Mesenteric fat pad (tissue), 1 donor: ENCODE measurements at places on chromosomes 6 and 20. TPM values are rescaled to one million over a fixed set of nuclear protein-coding genes. Genes with fewer than 3 reads are reported as not detected.

Gene SNPH
- total RNA-seq = 4.9 TPM

Gene KCNS1
- not detected for total RNA-seq

Gene PIM1
- 213 TPM for total RNA-seq

Gene MLIP
- total RNA-seq = 0.29 TPM

DNA sequence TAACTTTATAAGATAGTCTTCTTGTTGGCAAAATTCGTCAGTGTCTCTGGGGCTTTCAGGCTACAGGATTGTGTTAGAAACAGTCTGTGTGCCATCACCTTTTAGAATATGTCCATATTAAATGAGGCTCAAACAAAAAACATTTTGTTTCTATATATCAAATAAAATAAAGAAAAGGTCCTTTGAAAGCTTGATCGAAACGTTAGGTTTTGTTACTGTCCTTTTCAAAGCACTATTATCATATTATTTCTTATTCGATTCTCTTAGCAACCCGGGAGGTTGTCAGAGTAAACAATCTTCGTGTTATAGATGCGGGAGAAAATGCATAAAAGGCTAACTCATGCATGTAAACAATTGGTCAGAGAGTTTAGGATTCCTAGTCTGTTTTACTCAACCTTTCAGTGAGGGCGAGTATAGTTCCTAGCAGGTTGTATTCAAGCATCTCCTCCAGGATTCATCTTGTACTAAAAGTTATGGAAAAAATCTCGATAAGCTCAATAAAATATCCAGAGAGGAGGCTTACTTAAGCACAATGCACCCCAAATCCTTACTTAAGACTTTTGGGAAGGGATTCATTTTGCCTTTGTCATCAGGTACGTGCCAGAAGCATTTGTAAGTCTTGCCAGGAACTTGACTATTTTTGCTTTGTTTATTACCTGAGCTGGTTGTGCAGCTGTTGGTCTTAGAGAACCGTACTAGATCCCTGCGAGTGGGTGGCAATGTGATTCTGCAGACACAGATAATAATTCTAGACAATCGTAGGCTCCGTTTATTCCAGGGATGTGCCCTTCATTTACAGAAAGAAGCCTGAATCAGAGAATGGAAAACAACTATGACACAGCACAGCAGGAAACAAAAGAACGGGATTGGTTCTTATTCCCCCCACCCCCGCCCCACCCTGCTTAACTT is 159.6 kb upstream of the ZNF217 start:
- DNase-seq = no peak

- no peak for DNase-seq
These were observed 1.9 kb downstream of the SLC32A1 start for GRCh38 chr20:38725931-38726803.

GRCh38 chr6:26234421-26235301 is 130.3 kb upstream of the BTN3A2 start:
- no peak for DNase-seq

- no peak for DNase-seq
These were observed 378.3 kb downstream of the CDH4 start for GRCh38 chr20:61630391-61630650.

- no peak for DNase-seq
These were observed 14.5 kb downstream of the TMX4 start for GRCh38 chr20:8005033-8005432.

GRCh38 chr6:33856655-33857054 is 52.9 kb upstream of the MLN start:
- DNase-seq = no peak

GRCh38 chr6:154266560-154267099 is 90.0 kb downstream of the IPCEF1 start:
- no peak for DNase-seq

DNA sequence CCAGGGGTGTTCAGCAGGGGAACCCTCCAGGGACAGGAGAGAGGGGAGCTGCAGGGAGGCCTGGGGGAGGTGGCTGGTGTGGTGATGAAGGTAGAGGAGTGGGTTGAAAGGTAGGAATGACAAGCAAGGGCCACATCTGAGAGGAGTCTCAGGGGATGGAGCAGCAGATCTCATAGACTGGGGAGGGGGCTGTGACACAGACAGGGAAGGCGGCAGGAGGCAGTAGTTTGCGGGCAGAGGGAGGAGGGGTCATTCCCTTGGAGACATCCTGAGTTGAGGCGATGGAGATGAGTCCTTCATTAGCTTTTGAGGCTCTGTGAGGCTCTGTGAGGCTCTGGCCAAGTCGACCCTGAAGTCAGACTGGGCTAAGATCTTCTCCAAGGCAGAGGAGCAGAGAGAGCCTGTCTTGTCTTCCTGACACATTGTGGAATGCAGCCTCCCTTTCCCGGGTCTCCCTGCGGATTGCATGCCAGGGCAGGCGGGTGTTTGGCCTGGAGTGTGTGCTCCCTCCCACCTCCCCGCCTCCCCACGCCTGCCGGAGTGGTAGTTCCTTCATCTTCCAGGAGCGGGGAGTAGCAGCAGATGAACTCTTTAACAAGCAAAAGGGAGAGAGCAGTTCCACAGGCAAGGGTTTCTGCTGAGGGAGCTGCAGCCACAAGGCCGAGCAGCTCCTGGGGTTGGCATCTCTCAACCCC is 34.3 kb upstream of the MLN start:
- DNase-seq = no peak
